ENCODE measurements at places on chromosomes 7 and 10. TPM values are rescaled to one million over a fixed set of nuclear protein-coding genes. Genes with fewer than 3 reads are reported as not detected.
A peak's percentile ranks its signal among the peaks of the same experiment; 100 is the strongest.

DNA sequence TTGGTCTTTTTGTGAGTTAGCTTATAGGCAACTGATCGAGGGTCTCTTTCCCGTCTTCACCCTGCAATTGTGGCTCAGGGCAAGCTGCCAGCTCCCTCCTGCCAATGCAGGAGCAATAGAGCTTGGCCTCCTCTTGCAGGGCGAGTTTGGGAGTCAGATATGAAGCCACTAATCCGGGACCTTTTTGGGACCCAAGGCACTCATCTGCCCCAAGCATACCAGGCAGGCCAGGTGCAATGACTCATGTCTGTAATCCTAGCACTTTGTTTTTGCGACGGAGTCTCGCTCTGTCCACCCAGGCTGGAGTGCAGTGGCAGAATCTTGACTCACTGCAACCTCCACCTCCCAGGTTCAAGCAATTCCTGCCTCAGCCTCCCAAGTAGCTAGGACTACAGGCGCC, 21.1 kb downstream of the LIMK1 start:
- H3K27ac ChIP-seq: no peak overlapping the region
- no peak overlapping the region for H3K4me3 ChIP-seq
- DNase-seq: no peak
- H3K27me3 ChIP-seq: no peaks in the 10 kb centered on the region
- H3K4me1 ChIP-seq: no peaks in the 10 kb centered on the region

IMPDH1 gene
- total RNA-seq: 65.2 TPM

DNA sequence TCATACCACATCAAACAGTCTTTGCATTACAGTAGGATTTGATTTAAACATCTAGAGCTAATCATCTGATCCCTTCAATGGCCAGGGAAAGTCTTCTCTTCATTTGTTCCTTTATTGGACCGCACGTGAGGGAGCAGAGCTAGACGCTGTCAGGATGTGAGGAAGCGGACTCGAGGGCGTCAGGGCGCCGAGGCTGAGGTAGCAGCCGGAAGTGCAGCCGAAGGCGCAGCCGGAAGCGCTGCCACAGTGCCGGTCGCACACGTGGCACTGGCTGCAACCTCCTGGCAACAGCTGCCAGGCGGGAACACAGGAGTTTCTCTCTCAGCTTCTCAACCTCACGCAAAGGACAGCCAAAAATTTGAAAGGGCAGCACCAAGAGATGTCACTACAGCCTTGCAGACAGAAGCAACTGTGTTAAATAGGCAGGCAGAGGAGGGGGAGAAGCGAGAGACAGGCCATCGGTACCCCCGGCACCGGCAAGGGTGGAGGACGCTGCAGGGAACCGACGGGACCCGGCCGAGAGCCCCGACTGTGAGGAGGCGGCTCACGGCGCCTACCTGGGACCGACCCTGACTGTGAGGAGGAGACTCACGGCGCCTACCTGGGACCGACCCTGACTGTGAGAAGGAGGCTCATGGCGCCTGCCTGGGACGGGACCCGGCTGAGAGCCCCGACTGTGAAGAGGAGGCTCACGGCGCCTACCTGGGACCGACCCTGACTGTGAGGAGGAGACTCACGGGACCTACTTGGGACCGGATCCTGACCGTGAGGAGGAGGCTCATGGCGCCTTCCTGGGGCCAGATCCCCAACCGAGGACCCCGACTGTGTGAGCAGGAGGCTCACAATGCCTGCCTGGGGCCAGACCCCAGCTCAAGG, 32.3 kb downstream of the VIPR2 start:
- peak overlapping the region; percentile 67 for H3K27ac ChIP-seq
- peaks cover 37% of the 10 kb centered on the region for H3K27me3 ChIP-seq
- no peaks in the 10 kb centered on the region for H3K36me3 ChIP-seq

DNA sequence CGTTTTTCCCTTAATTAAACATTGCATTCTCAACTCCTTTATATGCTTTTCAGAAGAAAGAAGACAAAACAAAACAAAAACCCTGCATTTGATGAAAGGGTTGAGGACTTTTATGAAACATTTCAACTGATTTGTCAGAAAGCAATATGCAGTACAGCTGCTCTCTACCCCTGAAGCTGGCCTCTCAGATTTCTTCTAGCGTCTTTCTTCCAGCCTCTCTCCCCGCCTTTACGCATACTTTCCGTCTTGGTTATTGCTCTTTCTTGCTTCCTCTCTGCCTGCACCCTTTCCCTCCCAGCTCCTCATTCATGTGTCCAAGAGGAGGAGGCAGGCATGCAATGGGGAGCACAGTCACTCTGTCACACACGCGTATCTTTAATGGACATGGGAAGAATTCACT, 91.0 kb upstream of the COL1A2 start:
- no peaks in the 10 kb centered on the region for H3K27me3 ChIP-seq
- peak overlapping the region; percentile 17 for H3K4me3 ChIP-seq
- H3K27ac ChIP-seq: peak overlapping the region; percentile 83
- peaks cover 40% of the 10 kb centered on the region for H3K4me1 ChIP-seq
- peaks cover 6% of the 10 kb centered on the region for H3K36me3 ChIP-seq

GRCh38 chr7:150852371-150852905, at the start of gene AOC1:
TSS of gene AOC1 (plus strand) at chr7:150852517. CDS start at chr7:150856471, 3,954 bp downstream.
- peaks cover 2% of the 10 kb centered on the region for H3K27me3 ChIP-seq
- no peak within 1 kb of the TSS for H3K27ac ChIP-seq
- no peaks in the 10 kb centered on the region for H3K4me1 ChIP-seq
- H3K4me3 ChIP-seq: no peak within 1 kb of the TSS
- DNase-seq: no peak
- no peaks in the 10 kb centered on the region for H3K36me3 ChIP-seq

PHYHIPL gene
- total RNA-seq: 17.5 TPM

DNA sequence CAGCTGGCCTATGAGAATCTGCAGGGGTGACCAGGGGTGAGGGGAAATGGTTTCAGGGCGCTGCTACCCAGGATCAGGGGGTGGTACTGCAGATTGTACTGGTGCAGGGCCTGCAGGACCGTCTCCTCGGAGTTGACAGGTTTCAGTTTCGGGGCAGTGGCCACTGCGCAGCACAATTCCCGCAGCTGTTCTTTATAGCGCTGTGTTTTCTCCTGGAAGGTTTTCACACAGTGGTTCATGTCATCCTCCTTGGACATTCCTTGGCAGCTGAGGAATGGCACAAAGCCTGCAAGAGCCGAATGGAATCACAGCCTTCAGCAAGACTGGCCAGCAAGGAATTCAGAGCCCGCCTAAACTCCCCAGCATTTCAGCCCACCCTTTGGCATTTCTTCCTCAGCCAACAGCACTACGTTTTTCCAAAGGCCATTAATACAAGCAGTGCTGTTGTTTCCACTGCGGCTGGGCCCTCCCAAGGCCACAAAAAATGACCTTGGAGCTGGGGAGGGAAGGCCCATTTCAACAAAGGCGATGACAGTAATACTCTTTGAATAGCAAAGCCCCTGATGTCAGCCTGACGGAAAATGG, 44.9 kb downstream of the PNLIPRP2 start:
- H3K27me3 ChIP-seq: peaks cover 8% of the 10 kb centered on the region
- H3K36me3 ChIP-seq: peaks cover 4% of the 10 kb centered on the region
- peak overlapping the region; percentile 67 for H3K4me3 ChIP-seq
- peaks cover 51% of the 10 kb centered on the region for H3K4me1 ChIP-seq
- DNase-seq: peak; percentile 20
- peak overlapping the region; percentile 86 for H3K27ac ChIP-seq

DNA sequence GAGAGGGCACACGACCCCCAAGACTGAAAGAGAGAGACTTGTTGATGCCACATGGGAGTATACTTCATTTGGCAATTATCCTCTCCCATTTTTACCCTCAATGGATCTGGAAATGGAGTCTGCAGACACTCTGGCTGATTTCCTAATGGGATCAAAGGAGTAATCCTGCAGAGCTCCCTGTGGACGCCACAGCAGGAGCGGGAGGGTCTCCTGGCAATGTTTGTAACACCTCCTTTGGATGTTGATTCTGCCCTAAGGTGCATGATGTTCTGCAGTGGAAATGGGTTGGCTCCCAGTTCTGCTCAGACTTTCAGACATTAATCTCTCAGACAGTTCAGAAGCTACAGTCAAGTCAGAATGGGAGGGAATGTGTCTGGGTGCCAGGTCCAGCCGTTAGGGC, 166.0 kb upstream of the WDR11 start:
- H3K4me3 ChIP-seq: no peak overlapping the region
- H3K27ac ChIP-seq: no peak overlapping the region
- H3K27me3 ChIP-seq: no peaks in the 10 kb centered on the region
- no peak for DNase-seq
- no peaks in the 10 kb centered on the region for H3K36me3 ChIP-seq

DNA sequence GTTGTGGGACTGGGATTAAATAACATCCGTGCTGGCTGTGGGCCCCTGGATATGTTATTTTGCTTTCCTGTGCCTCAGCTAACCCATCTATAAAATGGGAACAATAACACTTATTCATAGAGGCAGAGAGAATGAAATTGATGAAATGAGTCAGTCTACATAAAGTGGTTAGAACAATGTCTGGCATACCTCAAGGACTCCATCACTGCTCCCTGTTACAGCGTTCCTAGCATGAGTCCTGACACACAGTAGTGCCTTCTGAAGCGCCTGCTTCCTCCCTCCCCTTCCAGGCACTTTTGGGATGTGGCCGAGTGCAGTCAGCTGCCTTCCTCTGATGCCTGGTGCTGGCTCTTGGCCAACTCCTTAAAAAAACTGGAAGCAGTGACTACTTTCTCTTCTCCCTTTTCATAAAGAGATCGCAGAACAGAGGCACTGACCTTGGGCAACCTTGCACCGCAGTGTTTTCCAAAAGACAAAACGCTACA, 108.4 kb upstream of the ZMIZ1 start:
- DNase-seq: no peak
- H3K27ac ChIP-seq: no peak overlapping the region
- no peak overlapping the region for H3K4me3 ChIP-seq
- no peaks in the 10 kb centered on the region for H3K27me3 ChIP-seq
- H3K36me3 ChIP-seq: no peaks in the 10 kb centered on the region

SORCS1 gene
- 9.1 TPM for total RNA-seq

- no peak overlapping the region for H3K27ac ChIP-seq
- H3K36me3 ChIP-seq: peaks cover 42% of the 10 kb centered on the region
- H3K27me3 ChIP-seq: no peaks in the 10 kb centered on the region
- H3K4me3 ChIP-seq: no peak overlapping the region
- no peak for DNase-seq
Observed at GRCh38 chr10:37972396-37972795, 4.1 kb downstream of the ZNF25 start.

CPEB3 gene
- 1.4 TPM for total RNA-seq

All from neural crest cell (in vitro differentiated cells).